HuH-7.5 (cell line): ENCODE measurements at places on chromosomes 7 and 10.

- DNase-seq = no peak
Observed at GRCh38 chr10:120005207-120006201, 113.0 kb downstream of the SEC23IP start.

- DNase-seq = no peak
Observed at GRCh38 chr10:15140698-15141097, 27.8 kb downstream of the NMT2 start.

- DNase-seq = no peak
Observed at GRCh38 chr7:22109761-22110160, 164.1 kb upstream of the CDCA7L start.

GRCh38 chr7:48734695-48735406 is 189.5 kb upstream of the CDC14C start:
- DNase-seq = no peak

DNA sequence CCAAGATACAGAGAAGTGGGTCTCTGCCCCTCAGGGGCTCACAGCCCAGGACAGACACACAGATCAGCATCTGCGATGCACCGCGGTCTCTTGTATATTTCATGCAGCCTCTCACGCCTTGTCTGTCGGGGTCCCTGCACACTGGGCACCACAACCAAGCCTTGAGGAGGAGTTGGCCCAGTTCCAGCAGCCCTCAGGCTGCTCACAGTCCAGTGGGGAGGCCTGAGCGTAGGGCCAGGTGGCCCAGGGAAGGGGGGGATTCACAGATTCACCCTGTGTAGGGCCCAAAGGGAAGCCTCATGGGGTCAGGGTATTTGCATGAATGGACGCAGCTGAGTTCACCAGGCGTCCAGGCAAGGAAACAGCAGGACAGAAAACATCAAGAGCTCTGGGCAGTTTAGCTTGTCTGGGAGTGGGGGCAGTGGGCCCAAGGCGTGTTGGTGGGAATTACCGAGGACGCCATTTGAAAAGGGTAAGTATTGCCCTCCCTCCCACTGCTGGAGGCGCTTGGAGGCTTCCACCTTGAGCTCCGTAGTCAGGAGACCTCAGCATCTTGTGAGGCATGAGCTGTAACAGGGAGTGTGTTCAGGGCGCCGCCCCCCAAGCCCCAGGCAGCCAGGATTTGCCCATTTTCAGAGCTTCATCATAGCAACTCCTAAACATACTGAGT is 129.1 kb upstream of the CHST15 start:
- no peak for DNase-seq

DNA sequence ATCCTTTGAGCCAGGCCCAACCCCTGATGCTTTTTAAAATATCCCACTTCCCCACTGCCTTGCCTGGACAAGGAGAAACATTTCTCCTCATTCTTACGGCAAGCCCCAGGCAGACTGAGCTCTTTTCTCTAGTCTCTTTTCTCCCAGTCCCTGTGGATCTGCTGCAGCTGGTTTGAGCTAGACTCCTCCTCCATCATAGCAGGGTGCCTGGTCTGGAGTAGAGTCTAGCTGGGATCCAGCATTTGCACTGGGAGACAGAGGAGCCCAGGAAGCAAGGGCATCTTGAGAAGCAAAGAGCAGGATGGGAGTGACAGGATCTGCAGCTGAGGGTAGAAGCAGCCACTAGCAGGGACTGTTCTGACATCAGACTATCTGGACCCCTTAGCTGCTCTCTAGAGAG is 562.3 kb upstream of the COBL start:
- no peak for DNase-seq

DNA sequence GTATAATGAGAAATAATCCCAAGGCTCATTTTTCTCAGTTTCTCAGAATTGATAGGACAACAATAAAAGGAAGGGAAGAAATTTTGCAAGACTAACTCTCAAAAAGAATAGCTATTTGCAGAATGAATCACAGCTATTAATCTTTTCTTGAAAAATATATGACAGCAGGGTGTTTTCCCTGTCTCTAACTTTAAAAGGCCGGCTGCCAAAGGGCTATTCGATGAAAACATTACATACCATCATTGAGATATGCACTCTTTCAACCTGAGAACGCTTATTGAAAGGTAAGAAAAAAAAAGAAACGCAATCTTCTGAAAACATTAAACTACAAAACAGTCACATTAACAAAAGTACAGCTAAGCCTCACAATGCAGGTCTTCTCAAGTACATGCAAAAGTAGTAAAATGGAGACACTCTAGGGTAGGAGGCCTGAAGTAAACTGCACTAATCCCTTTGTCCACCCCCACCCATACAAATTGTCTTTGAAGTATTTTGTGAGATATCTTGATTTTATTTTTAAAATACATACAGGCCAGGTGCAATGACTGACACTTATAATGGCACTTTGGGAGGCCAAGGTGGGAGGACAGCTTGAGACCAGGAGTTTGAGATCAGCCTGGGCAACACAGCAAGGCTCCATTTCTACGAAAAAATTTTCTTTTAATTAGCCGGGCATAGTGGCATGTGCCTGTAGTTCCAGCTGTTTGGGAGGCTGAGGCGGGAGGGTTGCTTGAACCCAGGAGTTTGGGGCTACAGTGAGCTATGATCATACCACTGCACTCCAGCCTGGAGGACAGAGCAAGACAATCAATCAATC is 83.0 kb downstream of the PARD3 start:
- no peak for DNase-seq

DNA sequence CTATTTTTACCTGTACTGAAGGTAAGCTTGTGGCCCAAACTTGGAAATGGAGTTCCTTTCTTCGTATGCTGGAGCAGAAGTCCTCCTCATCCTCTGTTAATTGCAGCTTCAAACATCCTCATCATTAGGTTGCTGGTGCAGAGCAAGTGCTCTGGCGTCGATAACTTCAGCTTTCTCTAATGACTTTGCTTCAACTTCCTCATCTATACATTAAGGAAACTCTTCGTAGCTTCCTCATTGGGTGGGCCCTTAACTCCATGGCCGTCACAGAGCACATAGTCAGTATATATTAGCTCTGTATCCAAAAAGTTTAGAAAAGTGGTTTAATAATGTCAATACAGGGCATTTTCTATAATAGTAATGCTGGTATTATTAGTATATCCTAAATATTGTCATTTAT is 447.7 kb downstream of the SUGCT start:
- DNase-seq = no peak

- DNase-seq = no peak
Observed at GRCh38 chr7:155483868-155484325, 26.0 kb downstream of the EN2 start.

- DNase-seq = no peak
Observed at GRCh38 chr10:101355072-101355706, 1.2 kb downstream of the BTRC start.

GRCh38 chr7:130914554-130915294 is 180.7 kb upstream of the KLF14 start:
- no peak for DNase-seq

DNA sequence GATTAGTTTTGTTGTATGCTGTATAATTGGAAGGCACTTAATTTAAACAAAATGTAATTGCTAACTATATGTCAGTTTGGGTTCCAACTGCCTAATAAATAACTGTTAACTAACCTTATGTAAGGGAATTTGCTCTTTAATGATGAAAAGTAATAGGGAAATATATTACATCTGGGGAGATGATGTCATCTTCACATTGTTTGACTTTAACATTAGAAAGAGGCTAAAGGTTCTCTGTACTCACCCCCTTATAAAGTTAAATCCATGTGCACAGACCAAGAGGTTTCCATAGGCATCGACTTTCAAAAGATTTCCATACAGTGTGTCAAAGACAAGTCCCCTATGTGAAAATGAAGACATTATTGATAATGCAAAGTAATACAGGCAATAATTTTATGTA is 87.6 kb downstream of the NT5C2 start:
- no peak for DNase-seq
